ENCODE measurements at places on chromosomes 12 and 14. TPM values are rescaled to one million over a fixed set of nuclear protein-coding genes. Genes with fewer than 3 reads are reported as not detected.
A peak's percentile ranks its signal among the peaks of the same experiment; 100 is the strongest.

DNA sequence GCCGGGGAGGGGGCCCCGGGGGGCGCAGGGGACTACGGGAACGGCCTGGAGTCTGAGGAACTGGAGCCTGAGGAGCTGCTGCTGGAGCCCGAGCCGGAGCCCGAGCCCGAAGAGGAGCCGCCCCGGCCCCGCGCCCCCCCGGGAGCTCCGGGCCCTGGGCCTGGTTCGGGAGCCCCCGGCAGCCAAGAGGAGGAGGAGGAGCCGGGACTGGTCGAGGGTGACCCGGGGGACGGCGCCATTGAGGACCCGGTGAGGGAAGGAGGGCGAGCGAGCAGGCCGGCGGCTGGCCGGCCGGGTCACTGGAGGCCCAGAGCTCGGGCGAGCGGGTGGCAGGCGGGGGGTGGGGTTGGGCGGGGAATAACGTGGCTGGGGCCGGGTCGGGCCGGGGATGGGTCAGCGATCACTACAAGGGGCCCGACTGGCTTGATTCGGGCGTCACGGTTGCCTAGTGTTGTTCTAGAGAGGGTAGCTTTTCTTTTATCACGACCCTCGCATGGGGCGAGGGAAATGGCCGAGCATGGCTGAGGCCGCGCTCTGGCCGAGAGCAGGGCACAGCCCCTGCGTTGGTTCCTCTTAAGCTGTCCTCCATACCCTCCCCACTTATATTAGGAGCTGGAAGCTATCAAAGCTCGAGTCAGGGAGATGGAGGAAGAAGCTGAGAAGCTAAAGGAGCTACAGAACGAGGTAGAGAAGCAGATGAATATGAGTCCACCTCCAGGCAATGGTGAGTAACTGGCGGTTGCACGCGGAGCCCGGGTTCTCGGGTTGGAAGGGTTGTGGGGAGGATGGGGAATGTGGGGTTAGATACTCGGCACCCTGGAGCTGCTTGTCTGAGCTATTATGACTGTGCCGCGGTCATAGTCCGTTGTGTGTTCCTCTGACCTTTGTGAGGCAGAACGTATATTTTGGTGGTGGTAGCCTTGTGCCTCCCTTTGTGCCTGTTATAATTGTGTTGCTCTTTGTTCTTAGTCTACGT, 603 bp downstream of the PABPN1 start:
- no peak for DNase-seq

GRCh38 chr12:1924996-1925683, 6.7 kb upstream of the CACNA2D4 start:
- DNase-seq = no peak

DNA sequence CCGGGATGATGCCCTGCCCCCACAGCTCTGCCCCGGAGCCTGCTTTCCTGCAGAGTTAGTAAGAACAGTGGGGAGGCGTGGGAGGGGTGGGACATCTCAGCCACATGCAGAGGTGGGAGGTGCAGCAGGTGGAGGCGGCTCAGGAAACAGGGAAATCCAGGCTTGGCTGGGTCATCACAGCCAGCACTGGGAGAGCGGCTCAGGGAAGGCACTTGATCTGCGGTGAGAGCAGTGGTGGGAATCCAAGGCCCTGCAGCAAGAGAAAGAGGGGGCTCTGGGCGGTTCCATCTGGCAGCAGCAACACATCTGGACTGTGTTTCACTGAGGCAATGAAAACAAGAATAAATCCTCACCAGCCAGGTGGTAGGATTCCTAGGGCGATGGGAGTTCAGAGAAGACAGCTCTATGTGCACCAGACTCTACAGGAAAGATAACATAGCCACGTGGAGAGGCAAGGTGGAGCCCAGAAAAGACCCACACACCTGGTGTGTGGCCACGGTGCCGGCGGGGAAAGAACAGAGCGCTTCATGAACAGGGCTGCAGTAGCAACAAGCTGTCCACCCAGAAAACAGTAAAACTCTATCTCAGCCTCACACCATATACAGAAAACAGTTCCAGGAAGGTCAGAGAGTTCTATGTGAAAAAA, 57.6 kb downstream of the CCDC85C start:
- no peak for DNase-seq

DNA sequence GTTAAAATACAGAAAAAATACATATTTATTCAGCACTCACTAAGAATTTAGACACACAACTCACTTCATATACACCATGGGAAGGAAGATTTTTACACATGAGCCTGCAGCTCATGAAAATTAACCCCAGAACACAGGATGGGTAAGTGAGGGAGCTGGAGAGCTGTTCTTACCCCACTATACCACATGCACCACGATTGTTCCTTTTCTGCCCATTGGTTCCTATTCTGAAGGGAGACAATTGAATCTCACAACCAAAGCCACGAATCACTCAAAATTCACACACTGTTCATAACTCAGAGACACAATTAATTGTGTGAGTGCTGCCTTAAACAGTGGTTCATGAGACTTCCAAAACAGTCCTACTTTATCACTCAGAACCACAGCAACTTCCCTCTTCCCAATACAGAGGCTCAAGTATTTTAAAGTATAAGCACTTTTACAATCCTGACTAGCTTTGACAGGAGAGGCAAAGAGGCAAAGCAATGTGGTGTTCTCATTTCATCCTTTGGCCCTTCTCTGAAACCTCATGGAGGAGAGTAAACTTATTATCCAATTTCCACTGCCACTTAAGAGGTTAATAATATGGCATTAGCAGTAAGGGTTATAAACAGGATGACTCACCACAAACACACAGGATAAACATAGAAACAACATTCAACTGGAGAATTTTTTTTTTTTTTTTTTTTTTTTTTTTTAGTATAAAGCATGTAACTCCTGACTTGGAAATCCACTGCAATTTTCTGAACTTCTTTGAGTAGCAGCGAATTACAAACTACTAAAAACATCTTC, 59.5 kb downstream of the ITPR2 start:
- no peak for DNase-seq

- no peak for DNase-seq
Observed at GRCh38 chr12:51677284-51677968, 86.4 kb downstream of the SCN8A start.

DNA sequence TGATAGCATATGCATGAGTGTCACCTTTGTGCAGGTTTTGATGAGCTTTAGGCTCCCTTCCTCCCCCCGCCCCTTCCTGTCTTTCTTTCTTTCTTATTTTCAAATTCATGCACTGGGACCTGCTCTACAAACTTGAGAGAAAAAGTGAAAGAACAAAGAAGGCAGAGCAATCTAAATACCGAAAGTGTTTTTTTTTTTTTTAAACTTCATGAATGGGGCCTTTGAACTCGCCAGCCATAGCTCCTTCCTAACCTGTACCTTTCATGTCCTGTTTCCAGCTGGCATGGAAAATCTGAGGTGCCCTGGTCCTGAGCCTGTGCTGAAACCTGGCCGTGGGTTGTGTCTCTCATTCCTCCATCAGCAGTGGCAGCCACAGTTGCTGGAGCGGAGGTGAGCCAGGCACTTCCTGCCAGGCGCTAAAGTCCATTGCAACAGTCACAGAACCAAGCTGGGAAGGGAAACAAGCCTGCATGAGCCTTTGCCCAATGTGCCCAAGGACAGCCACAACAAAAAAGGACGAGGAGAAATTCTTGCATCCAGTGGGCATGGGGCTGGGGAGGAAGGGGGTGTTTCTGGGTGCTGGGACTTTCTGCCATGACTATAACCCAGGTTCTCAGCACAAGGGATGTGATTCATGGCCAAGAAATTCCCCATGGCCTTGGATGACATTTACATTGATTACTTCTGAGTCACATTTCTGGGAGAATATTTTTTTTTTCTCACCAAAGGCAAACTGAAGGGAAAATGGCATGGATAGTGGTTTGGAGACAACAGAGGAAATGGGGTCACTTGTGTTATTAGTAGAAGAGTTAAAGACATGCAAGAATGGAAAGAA, 102.7 kb downstream of the TMEM30B start:
- no peak for DNase-seq

GRCh38 chr14:84468153-84468552, 1061.8 kb upstream of the FLRT2 start:
- DNase-seq = no peak

DNA sequence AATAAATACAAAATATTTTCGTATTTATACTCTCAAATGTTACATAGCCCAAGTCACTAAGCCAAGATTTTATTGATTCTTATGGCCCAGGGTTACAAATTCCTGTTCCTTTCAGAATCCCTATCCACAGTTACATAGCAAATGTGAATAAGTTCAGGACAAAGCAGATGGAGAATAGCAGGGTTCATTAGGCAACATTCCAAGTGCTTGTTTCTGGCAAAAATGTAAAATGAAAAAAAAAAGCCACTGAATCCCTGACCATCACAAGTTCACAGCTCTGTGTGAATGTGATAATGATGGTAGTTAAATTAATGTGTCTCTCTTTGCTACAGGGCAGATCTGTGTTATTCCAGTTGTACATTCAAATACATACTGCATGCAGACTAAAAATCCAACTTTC, 74.6 kb downstream of the KCNC2 start:
- DNase-seq = no peak

- no peak for DNase-seq
Observed at GRCh38 chr12:9741726-9742125, 8.8 kb upstream of the CLECL1 start.

DNA sequence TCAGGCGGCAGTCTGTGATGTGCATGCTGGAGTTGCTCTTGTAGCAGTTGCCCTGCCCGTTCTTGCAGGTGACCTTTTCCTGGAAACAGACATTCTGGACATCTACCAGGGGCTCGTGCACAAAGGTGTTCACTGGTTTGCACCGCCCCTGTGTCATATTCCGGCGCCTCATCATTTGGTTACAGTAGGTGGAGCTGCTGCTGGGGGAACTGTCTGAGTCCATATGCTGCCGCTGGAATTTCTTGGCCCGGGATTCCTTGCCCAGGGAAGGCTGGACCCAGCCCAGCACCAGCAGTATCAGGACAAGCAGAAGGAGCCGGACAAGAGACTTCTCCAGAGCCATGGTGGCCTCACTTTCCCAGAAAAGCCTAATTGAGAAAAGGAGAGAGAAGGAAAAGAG, 918 bp downstream of the RNASE1 start:
- DNase-seq = no peak

DNA sequence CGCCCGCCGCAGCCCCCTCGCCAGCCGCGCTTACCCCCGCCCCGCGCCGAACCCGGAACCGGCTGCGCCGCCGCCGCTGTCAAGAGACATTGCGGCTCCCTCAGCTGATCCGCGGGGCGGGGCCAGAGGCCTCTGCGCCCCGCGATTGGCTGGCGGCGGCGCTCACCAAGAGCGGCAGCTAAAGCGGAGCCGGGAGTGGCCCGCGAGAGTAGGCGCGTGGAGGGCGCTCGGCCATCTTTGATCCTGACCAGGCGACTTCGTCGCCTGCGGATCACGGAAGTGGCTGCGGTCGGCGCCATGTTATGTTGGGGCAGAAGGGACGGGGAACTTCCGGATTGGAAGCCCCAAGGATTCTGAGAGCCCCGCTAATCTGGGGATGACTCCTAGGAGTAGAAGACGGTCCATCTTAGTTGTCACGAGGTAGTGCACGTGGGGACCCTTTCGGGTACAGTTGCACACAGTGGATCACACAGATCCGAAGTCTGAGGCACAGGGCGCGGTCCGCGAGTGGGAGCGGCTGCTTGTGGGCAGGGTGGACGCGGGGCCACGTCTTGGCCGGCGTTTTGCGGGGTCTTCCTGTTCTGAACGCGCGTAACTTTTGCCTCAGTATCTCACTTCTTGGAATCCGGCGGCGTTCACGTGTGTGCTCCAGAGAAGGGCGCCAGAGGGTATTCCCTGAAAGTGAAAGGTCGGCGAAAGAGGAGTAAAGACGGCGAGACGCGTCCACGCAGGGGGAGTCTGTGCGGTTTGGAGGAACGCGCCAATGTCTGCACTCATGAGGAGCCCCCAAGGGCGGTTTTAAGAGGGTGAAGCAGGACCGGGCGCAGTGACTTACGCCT, at the start of gene CHFR:
Gene CHFR, minus strand, starts transcription at position 93 of the 839 bp plus-strand sequence. CDS start 277 bp downstream, outside the sequence.
- DNase-seq = peak; percentile 94

DNA sequence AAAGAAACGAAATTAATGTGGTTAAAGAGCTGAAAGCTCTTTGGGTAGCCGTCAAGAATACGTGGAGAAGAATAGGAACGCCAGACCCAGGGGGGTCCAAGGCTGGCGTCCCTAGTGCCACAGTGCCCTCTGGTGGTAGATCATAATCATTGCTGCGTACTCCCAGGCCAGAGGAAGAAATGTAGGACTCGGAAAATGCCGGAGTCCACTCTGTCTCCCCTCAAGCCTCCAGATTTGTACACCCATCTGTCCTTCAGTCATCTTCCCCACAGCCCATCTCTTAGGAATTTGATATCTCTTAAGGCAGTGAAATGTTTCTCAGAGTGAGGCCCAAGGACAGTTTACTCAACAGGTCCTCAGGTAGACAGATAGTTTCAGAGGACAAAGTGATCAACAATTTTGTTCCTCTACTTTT, 25.4 kb upstream of the PLEKHG6 start:
- DNase-seq = no peak

DNA sequence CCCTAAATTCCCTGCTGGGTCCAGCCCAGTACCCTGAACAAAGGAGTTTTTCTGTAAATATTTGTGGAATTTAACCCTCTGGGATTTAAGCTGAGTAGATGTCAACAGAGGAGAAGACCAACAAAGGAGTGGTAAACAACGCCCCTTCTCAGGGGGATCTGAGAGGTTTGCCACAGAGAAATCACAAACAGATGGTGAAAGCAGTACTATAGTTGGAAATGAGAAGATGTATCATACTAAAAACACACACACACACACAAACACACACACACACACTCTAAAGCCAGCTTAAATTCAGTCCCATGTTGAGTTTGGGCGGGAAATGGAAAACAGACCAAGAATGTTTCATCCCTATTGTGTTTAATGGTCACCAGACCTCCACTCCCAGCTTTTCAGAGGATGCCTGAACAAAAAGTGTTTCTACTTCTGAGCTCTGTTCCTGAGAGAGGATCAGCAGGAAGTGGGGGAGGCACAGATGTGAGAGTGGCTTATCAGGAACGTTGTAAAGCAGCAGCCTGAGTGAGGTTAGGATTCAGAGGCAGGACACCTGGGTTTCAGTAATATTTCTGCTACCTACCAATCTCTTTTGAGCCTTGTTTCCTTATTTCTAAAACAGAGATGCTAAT, 3.2 kb downstream of the BIN2 start:
- DNase-seq = no peak

- no peak for DNase-seq
Observed at GRCh38 chr12:115407723-115408122, 723.7 kb upstream of the TBX3 start.

DNA sequence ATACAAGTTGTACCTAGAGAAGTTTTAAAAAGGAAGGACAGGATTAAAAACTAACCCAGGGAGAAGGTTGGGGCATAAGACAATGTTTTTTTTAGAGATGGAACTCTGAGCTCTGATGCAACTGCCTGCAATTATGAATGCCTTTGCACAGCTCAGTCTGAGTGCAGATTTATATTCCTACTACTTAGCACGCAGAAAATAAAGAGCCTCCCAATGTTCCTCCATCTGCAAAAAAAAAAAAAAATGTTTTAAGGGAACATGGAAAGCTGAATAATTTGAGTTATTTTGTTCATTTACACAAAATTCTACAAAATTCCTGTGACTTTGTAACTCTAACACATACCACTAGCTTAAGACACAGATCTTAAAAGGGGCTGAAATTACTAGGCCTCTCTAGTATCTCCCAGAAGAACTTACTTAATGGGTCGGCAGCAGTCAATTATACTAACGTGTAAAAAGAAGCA, 15.7 kb downstream of the CLIP1 start:
- no peak for DNase-seq

- DNase-seq = peak; percentile 77
Observed at GRCh38 chr12:66352197-66352596, 49.9 kb downstream of the HELB start.

The PTPRB gene
- 1.1 TPM for total RNA-seq

The TPPP2 gene
- not detected for total RNA-seq

The IFNG gene
- not detected for total RNA-seq

The RTN1 gene
- 2.8 TPM for total RNA-seq

The AICDA gene
- not detected for total RNA-seq

The SLC25A21 gene
- total RNA-seq = 6.9 TPM

The RNASE3 gene
- not detected for total RNA-seq

All from H1 (cell line).